Foreskin keratinocyte (primary cell): ENCODE measurements at places on chromosomes 12 and 14.

- peak; percentile 10 for DNase-seq
These were observed 468.9 kb upstream of the LRFN5 start for GRCh38 chr14:41137741-41138140.

DNA sequence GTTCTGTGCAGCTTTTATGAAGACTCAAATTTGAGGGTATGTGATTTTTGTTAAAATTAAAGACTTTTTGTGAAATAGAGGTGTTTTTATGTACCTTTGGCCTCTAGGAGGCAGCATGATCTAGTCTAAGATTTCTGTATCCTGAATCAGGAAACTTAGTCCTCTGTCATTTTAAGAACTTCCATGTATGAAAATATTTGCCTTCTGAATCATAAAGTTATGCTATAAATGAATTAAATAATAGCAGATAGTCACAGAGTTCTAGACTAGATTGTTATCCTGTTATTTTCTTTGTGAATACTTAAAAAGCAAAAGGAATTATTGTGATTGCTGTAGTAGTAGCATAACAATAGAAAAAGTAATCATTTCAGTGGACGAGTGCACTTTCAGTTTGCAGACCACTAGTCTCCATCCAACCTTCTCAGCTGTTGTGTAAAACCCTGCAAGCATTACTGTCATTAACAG lies 56.3 kb downstream of the FGD4 start:
- peak; percentile 69 for DNase-seq

DNA sequence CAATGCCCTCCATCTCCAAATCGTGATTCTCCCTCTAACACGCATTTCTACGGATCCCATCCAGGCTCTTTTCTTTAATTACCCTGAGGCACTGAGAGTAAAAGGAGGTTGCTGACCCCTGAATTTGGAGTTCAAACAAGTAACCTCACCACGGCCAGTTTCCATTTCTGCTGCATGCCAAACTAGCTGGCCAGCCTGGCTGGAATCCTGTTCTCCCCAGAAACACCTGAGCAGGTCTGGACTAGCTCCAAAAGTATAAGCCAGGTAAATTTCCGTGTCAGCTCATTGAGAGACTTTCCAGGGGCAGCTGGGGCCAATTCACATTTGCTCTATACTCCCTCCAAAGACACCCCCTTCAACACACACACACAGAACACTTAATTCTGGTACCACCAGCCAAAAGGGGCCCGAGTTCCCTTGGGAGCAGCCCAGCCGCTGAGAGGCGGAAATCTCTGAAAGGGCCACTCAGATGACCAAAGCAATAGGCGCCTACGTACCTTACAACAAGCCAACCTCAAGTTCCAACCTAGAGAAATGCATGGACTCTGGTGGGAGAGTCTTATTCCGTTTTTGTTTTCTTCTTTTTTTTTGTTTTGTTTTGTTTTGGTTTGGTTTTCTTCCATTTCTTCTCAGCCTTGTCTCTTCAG lies 131.4 kb downstream of the NDUFA12 start:
- DNase-seq = peak; percentile 39

GRCh38 chr12:120361506-120362208 lies 7.3 kb downstream of the MSI1 start:
- DNase-seq = peak; percentile 34

- DNase-seq = peak; percentile 25
These were observed 60.2 kb downstream of the MDM2 start for GRCh38 chr12:68868043-68868790.
